CD14-positive monocyte (primary cell): ENCODE measurements at places on chromosomes 12 and 14. TPM values are rescaled to one million over a fixed set of nuclear protein-coding genes. Genes with fewer than 3 reads are reported as not detected.

KLRF1 gene
- polyA plus RNA-seq, result 1.0 TPM

PTGR2 gene
- 0.45 and 1.1 TPM in 2 replicates for polyA plus RNA-seq

SSPN gene
- not detected for polyA plus RNA-seq

DNA sequence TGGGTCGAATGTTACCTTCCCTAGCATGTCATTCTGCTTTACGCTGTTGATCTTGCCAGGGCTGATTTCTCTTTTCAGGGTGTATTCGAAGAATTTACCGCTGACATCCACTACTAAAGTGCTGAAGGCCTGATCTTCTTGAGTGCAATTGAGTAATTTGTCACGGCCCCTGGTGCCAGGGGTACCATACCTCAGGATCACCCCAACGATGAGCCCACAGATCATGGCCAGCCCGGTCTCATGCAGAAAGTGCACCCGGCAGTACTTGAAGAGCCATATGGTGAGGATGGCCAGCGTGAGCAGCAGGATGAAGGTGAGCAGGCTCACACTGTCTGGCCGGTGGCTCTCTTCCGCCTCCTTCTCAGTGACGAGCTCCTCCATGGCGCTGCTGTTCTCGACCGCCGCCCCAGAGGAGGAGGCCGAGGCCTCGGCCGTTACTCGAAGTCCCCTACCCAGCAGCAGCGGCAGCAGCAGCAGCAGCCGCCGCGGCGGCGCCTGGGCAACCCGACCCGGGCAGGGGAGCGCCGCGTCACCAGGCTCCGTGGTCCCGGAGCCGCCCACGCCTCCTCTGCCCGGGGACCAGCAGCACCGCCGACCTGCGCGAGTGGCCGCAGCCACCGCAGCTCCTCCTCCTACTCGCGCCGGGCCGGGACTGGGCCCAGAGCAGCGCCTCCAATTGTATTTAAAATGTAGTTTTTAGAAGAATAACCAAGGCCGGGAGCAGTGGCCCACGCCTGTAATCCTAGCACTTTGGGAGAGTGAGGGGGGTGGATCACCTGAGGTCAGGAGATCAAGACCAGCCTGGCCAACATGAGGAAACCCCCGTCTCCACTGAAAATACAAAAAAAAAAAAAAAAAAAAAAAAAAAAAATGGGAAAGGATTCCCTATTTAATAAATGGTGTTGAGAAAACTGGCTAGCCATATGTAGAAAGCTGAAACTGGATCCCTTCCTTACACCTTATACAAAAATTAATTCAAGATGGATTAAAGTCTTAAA is 58.5 kb upstream of the TMPO start:
- peak; percentile 68 for DNase-seq

- no peak for DNase-seq
Observed at GRCh38 chr12:108570743-108571608, 8.6 kb downstream of the ISCU start.

DNA sequence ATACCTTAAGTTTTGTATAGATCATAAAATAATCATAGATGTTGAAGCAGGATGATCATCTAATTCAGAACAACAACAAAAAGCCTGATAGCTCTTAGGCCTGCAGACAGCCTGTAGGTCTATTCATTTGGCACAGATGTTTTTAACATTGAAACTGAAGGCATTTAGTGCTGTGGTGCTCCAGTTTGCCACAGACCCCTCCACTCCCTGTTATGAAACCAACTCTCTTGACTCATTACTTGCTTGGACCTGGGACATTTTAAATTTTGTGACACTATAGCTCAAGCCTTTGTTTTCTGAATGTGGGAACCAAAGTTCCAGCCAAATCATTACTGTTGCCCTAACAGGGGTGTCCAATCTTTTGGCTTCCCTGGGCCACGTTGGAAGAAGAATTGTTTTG is 9.1 kb downstream of the PRKCH start:
- DNase-seq, result no peak

- DNase-seq, result no peak
Observed at GRCh38 chr12:111975161-111975931, 37.6 kb downstream of the TMEM116 start.

GRCh38 chr12:44334347-44334746 is 498.5 kb downstream of the TMEM117 start:
- no peak for DNase-seq

- DNase-seq, result peak; percentile 58
Observed at GRCh38 chr14:65879248-65880009, 466.9 kb downstream of the FUT8 start.

- DNase-seq, result no peak
Observed at GRCh38 chr12:50546441-50547318, 41.9 kb downstream of the DIP2B start.
